ENCODE measurements at places on chromosomes 4 and X.
A peak's percentile ranks its signal among the peaks of the same experiment; 100 is the strongest.

- no peak for DNase-seq
- no peaks in the 10 kb centered on the region for H3K4me1 ChIP-seq
- H3K36me3 ChIP-seq = no peaks in the 10 kb centered on the region
- H3K4me3 ChIP-seq = no peak overlapping the region
These were observed 551.2 kb upstream of the PABPC5 start for GRCh38 chrX:90883479-90883878.

GRCh38 chr4:2791518-2792395 lies 1.1 kb upstream of the SH3BP2 start:
- no peak for DNase-seq
- peaks cover 45% of the 10 kb centered on the region for H3K4me1 ChIP-seq
- no peaks in the 10 kb centered on the region for H3K27me3 ChIP-seq
- no peak overlapping the region for H3K27ac ChIP-seq
- no peak overlapping the region for H3K4me3 ChIP-seq
- peaks cover 6% of the 10 kb centered on the region for H3K36me3 ChIP-seq

- no peaks in the 10 kb centered on the region for H3K27me3 ChIP-seq
- H3K4me1 ChIP-seq = no peaks in the 10 kb centered on the region
- no peak overlapping the region for H3K27ac ChIP-seq
- no peaks in the 10 kb centered on the region for H3K36me3 ChIP-seq
These were observed 431.2 kb upstream of the FAM47C start for GRCh38 chrX:36577006-36577405.

DNA sequence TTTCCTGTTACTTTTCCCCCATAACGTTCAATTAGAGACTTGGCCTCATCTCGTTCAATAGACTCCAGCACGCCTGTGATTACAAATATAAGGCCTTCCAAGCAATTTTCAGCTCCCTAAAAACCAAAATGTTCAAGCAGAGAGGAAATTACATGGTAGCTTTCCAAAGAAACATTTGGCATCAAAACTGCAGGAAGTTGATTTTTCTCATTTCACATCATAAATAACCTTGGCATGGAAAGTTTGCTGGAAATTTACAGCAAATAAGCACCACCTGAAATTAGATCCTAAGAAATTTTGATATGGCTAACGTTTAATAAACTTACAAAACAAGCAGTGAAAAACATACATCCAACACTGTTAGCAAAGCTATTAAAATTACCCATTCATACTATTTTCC lies 53.3 kb downstream of the RFC1 start:
- H3K36me3 ChIP-seq = peaks cover 21% of the 10 kb centered on the region
- no peak for DNase-seq
- H3K4me1 ChIP-seq = peaks cover 5% of the 10 kb centered on the region
- H3K27me3 ChIP-seq = no peaks in the 10 kb centered on the region
- H3K27ac ChIP-seq = no peak overlapping the region
- H3K4me3 ChIP-seq = no peak overlapping the region

DNA sequence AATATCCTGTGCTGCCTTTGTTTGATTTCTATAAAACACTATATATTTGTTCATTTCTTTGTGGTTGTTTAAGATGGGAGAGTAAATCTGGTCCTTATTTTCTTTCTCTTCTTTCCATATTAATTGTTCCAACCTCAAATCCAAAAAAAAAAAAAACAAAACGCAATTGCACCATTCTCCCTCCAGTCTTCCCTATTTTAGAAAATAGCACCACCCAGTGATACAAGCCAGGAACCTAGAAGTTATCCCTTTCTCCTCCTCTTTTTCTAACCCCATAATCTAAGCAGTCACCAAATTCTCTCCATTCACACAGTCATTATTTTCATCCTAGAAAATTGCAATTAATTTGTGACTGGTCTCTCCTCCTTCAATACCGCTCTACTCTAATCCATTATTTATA lies 107.8 kb downstream of the GABRA3 start:
- H3K36me3 ChIP-seq = no peaks in the 10 kb centered on the region
- no peak for DNase-seq
- H3K4me3 ChIP-seq = no peak overlapping the region
- no peaks in the 10 kb centered on the region for H3K4me1 ChIP-seq

DNA sequence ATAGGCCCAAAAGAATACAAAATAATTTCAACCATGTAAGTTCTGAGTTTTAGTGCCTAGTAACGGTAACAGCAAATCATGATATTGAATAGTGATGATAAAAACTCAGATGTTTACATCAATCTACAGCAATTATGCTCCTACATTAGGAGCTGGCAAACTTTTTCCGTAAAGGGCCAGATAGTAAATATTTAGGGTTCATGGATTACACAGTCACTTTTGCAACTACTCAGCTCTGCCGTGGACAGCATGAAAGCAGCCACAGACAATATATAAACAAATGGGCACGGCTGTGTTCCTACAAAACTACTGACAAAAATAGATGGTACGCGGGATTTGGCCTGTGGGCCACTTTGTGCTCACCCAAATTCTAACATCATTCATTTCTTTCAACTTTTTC lies 167.8 kb upstream of the NAP1L5 start:
- no peaks in the 10 kb centered on the region for H3K27me3 ChIP-seq
- no peaks in the 10 kb centered on the region for H3K4me1 ChIP-seq
- H3K4me3 ChIP-seq = no peak overlapping the region
- peak; percentile 79 for DNase-seq
- peaks cover 3% of the 10 kb centered on the region for H3K36me3 ChIP-seq

GRCh38 chrX:74085642-74086236 lies 218.2 kb upstream of the ZCCHC13 start:
- H3K4me1 ChIP-seq = no peaks in the 10 kb centered on the region
- H3K4me3 ChIP-seq = no peak overlapping the region
- no peaks in the 10 kb centered on the region for H3K36me3 ChIP-seq
- DNase-seq = peak; percentile 2

DNA sequence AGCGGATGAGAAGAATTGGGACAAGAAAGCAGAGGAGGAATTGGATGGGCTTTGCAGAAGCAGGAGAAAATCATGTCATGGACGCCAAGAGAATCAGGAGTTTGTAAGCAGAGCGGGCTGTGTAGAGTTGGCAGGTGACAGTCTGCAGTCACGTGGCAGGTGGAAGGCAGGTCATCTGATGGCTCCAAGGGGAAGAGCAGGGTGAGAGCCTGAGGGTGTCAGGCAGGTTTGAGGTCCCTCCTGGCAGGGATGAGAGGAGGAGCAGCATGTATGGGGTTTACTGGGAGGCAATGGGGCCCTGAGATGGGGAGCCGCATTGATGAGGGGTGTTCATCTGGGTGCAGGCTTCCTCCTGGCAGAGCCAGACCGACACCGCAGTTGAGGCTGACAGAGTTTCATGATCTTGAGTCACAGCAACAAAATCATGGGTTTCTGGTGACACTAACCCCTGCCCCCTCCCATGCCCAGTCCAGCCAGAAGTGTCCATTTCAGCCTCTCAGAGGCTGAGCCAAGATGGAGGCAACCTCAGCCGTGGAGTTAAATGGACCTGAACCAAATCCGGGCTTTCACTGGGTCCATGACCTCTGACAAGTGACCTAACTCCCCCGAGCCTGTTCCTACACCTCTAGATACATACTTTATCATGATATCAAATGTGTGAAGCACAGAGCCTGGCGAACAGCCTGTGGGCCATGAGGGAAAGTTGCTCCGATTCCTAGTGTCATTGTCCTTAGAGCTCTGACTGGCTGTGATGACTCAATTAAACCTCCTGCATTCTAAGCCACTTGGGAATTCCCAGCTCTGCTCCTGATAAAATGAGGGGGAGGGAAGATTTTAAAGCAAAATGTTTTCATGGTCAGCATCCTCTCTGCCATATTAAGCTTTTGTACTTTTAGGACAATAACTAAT lies 36.1 kb downstream of the EVC start:
- peak overlapping the region; percentile 6 for H3K27ac ChIP-seq
- no peaks in the 10 kb centered on the region for H3K27me3 ChIP-seq
- no peak overlapping the region for H3K4me3 ChIP-seq
- H3K4me1 ChIP-seq = peaks cover 28% of the 10 kb centered on the region
- H3K36me3 ChIP-seq = peaks cover 57% of the 10 kb centered on the region
- DNase-seq = peak; percentile 83

DNA sequence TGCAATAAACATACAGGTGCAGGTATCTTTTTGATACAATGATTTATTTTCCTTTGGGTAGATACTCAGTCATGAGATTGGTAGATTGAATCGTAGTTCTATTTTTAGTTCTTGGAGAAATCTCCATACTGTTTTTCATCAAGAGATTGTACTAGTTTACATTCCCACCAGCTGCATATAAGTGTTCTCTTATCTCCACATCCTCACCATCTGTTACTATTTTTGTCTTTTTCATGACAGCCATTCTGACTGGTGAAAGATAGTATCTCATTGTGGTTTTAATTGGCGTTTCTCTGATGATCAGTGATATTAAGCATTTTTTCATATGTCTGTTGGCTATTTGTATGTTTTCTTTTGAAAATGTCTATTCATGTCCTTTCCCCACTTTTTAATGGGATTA lies 202.2 kb downstream of the RAPGEF2 start:
- H3K36me3 ChIP-seq = peaks cover 8% of the 10 kb centered on the region
- no peaks in the 10 kb centered on the region for H3K27me3 ChIP-seq
- H3K27ac ChIP-seq = no peak overlapping the region
- H3K4me3 ChIP-seq = no peak overlapping the region

DNA sequence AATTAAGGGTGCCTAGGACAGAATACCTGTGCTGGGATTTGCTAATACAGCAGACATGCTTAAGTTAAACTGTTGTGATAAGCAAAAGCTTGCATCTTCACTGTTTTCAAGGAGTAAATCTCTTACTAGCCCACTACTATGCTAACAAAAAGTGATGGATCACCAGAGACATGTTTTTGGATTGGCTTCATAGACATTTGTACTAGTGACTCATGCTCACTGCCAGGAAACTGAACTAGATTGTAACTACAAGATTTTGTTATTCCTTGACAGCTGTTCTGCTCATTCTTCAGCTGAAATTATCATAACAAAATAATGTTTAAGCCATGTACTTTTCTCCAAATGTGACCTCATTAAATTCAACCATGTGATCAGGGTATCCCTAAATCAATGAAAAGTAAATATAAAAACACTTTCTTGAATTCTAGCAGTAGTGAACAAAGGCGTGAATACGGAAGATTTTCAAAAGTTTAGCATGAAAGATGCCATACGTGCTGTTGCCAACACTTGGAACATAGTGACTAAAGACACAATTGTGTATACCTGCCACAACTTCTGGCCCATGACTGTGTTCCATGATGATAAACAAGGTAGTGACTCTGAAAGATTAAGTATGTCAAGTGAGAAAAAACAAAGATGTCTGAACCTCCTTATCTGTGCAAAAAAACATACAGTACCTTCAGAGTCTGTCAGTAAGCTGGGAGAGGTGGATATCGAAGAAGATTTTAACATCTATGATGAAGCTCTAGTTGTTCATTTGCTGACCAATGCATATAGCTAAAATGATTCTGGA lies 154.0 kb downstream of the BTC start:
- no peaks in the 10 kb centered on the region for H3K4me1 ChIP-seq
- no peaks in the 10 kb centered on the region for H3K27me3 ChIP-seq
- H3K4me3 ChIP-seq = no peak overlapping the region
- no peak overlapping the region for H3K27ac ChIP-seq
- DNase-seq = peak; percentile 86

GRCh38 chr4:125511715-125512114 lies 197.0 kb downstream of the FAT4 start:
- no peak for DNase-seq
- no peak overlapping the region for H3K4me3 ChIP-seq
- H3K36me3 ChIP-seq = no peaks in the 10 kb centered on the region
- H3K27ac ChIP-seq = no peak overlapping the region
- H3K27me3 ChIP-seq = no peaks in the 10 kb centered on the region

GRCh38 chrX:71212536-71212935 lies 10.5 kb upstream of the GJB1 start:
- H3K4me3 ChIP-seq = no peak overlapping the region
- no peaks in the 10 kb centered on the region for H3K36me3 ChIP-seq
- H3K27me3 ChIP-seq = no peaks in the 10 kb centered on the region
- H3K27ac ChIP-seq = no peak overlapping the region
- peaks cover 8% of the 10 kb centered on the region for H3K4me1 ChIP-seq

DNA sequence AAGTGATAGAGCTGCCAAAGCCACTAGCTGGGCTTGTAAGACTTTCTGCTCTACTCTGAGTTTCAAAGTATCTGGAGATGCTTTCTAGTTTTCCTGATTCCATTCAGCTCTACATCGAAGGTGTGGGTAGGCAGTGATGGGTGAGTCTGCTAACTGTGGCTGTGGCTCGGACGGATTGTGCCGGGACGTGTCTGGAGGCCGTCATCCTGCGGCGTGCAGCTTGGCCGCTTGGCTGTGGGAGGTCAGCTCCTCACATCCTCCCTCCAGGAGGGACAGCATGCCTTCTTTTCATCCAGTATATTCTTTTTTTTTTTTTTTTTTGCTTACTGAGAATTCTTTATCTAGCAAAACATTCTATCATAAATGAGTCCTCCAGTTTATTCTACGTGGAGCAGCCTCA lies 77.9 kb upstream of the AADAT start:
- no peak overlapping the region for H3K4me3 ChIP-seq
- no peaks in the 10 kb centered on the region for H3K27me3 ChIP-seq
- H3K27ac ChIP-seq = no peak overlapping the region
- H3K4me1 ChIP-seq = no peaks in the 10 kb centered on the region

DNA sequence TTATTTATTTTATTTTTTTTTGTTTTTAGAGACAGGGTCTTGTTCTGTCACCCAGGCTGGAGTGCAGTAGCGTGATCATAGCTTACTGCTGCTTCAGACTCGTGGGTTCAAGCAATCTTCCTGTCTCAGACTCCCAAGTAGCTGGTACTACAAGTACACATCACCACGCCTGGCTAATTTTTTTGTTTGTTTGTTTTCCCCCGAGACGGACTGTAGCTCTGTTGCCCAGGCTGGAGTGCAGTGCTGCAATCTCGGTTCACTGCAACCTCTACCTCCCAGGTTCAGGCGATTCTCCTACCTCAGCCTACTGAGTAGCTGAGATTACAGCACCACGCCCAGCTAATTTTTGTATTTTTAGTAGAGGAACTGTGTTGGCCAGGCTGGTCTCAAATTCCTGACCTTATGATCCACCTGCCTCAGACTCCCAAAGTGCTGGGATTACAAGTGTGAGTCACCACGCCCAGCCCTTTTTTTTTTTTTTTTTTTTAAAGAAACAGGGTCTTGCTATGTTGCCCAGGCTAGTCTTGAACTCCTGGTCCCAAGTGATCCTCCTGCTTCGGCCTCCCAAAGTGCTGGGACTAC lies 32.2 kb downstream of the COPS4 start:
- peaks cover 2% of the 10 kb centered on the region for H3K4me1 ChIP-seq
- DNase-seq = no peak
- no peak overlapping the region for H3K4me3 ChIP-seq
- peaks cover 21% of the 10 kb centered on the region for H3K36me3 ChIP-seq

- no peak overlapping the region for H3K27ac ChIP-seq
- peaks cover 14% of the 10 kb centered on the region for H3K36me3 ChIP-seq
- H3K4me3 ChIP-seq = no peak overlapping the region
- peaks cover 3% of the 10 kb centered on the region for H3K4me1 ChIP-seq
- no peaks in the 10 kb centered on the region for H3K27me3 ChIP-seq
These were observed 26.7 kb downstream of the PDS5A start for GRCh38 chr4:39950861-39951481.

DNA sequence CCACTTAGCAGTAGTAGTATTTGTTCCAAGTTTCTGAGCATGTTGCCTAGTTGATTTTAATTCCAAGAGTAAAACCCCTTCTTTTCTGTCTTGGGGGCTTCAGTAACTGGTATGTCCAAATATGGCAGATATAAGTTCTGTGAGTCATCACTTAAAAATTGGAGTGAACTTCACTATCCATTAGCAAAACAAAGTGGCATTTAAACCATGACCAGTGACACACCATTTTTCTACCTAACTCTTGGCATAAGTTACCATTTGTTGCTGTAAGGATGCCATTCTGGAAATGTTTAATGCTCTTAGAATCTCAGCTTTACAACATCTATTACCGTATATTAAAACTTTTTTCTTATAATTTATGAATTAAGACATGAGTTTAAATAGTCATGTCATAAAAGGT lies 102.0 kb downstream of the CBR4 start:
- peaks cover 3% of the 10 kb centered on the region for H3K4me1 ChIP-seq
- peaks cover 79% of the 10 kb centered on the region for H3K36me3 ChIP-seq
- peak; percentile 54 for DNase-seq
- peak overlapping the region; percentile 75 for H3K27ac ChIP-seq
